Suppressor macrophage treated with lipopolysaccharide for 4 hours (primary cell): ENCODE measurements at places on chromosomes 12 and 14.

- no peak for DNase-seq
Observed at GRCh38 chr12:879641-880040, 69.9 kb downstream of the RAD52 start.

GRCh38 chr12:99388671-99389195, 258.8 kb upstream of the GARIN6 start:
- no peak for DNase-seq

DNA sequence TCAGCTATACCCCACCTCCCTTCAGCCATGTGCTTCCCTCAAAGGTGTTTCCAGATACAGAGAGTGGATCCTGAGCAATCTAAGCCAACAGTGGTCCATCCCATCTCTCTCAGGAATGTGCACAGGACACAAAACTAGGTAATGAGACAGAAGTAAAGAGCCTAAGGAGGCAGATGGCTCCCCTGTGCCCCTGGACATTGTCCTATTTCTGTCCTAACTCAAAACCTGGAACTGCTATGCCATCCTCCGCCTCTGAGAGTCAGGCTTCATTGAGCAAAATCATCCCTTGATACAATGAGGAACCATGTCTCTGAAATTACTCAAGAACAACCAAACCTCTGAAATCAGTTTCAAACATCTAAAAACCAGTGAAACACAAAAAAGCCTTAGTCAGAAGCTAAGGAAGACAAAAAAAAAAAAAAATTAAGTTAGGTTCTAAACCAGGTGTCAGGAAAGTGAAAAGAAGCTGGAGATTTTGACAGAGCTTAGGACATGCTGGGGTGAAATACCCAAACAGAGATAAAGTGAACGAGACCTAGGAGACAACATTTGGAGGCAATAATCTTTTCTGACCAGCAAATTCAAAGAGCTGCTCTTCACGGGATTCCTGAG, 200.3 kb upstream of the PLEKHG7 start:
- peak; percentile 57 for DNase-seq

DNA sequence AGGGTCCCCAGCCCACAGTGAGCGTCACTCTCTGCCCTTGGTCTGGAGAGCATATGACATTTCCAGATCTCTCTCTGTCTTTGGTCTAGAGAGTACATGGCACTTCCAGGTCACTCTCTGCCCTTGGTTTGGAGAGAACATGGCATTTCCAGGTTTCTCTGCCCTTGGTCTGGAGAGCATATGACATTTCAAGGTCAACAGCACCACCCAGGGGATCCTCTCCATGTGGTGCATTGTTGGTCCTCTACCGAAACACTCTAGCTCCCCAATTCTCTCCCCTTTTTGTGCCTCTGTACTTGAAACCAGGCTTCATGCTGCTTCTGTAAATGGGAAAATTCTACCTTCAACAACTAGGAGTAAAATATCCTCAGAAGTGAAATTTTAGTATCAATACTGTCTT, 399.4 kb downstream of the NELL2 start:
- no peak for DNase-seq

GRCh38 chr12:76519538-76519937, 40.0 kb downstream of the OSBPL8 start:
- no peak for DNase-seq

DNA sequence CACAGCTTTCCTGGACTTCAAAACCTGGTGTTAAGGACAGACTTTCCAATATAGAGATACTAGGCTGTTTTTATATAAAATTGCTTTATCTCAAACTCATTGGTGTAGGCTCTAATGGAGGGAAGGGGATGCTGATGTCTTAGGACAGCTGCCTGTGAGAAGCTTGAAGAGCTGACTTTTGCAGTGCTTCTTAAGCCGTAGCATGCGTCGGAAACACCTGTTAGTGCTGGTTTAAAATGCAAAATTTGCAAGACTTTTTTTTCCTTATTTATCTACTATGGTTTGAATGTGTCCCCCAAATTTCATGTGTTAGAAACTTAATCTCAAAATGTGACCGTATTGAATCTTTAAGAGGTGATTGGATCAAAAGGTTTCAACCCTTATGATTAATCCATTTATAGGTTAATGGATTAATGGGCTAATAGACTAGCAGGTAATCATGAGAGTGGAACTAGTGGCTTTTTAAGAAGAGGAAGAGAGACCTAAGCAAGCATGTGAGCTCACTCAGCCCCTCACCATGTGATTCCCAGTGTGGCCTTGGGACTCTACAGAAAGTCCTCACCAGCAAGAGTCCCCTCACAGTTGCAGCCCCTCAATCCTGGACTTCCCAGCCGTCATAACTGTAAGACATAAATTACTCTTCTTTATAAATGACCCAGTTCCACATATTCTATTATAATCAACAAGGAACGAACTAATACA, 60.9 kb upstream of the FUT8 start:
- no peak for DNase-seq

- peak; percentile 50 for DNase-seq
Observed at GRCh38 chr14:73753124-73753886, 39.1 kb upstream of the PNMA1 start.

DNA sequence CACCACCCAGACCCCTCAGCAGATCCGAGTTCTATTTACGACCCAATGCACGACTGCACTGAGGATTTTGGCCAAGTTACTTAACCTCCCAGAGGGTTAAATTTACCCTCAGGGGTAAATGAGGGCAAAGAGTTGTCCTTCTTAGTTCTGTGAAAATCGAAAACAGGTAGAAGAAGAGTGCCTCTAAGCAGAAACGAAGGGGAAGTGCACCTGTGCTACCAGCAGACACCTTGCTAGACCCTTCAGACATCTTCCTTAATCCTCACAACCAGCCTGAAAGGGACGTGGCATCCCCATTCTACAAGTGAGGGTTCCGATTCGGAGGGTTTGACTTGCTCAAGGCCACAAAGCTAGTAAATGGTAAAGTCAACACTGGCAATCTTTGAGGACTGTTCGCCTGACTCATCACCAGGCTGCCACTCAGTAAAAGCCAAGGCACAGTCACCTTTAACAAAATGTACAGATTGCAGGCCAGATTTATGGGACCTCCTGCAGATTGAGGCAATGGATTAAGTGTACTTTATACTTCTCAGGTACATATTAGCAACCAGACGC, 1.6 kb downstream of the GSG1 start:
- peak; percentile 45 for DNase-seq

GRCh38 chr14:68104518-68104917, 284.9 kb downstream of the RAD51B start:
- no peak for DNase-seq

- DNase-seq, result peak; percentile 88
Observed at GRCh38 chr14:23929822-23930294, 23.7 kb upstream of the DHRS4 start.

GRCh38 chr12:75884465-75884985, 147.1 kb downstream of the PHLDA1 start:
- DNase-seq, result no peak

GRCh38 chr12:49990273-49990672, 17.5 kb downstream of the AQP6 start:
- DNase-seq, result peak; percentile 82

DNA sequence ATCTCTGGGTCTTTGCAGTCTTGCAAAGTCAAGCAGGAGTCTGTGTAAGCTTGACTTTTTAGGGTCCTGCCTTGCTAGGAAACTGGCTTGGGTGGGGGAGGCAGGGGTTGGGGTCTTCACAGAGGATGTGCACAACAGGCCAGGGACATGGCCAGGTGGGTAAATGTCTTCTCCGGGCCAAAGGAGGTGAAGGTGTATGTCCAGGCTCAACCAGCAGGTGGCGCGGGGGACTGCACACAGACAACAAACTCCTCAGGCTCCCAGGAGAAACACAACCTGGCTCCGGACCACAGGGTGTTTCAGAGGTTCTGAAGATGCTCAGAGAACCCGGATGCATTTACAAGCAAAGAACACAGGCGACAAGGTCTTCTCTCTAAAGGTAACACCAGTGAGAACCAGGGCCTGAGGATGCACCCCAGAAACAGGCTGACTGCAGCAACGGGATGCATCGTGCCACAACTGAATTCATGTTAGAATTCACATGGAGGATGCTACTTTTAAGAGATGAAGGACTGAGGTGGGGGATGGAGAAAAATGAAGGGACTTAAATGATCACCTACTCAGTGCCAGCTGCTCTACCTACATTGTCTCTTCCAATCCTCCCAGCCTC, 56.0 kb downstream of the PLEKHG3 start:
- DNase-seq, result peak; percentile 58

GRCh38 chr12:12350868-12351463, 924 bp upstream of the MANSC1 start:
- no peak for DNase-seq

- DNase-seq, result no peak
Observed at GRCh38 chr12:108301346-108301745, 37.8 kb downstream of the CMKLR1 start.

DNA sequence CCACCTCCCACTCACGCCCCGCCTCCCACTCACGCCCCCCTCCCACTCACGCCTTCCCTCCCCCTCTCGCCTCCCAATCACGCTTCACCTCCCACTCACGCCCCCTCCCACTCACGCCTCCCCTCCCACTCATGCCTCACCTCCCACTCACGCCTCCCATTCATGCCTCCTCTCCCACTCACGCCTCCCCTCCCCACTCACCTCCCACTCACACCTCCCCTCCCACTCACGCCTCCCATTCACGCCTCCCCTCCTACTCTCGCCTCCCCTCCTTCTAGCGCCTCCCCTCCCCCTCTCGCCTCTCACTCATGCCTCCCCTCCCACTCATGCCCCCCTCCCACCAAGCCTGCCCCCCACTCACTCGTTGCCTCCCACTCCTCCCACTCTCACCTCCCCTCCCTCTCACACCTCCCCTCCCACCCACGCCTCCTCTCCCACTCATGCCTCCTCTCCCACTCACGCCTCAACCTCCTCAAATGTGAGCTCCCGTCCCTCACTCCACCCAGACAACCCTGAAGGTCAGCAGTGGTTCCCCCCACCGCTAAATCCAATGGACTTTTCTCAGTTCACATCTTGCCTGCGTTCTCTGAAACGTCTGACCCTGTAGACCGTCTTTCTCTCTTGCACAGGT, 39.8 kb downstream of the TMEM63C start:
- DNase-seq, result no peak

- DNase-seq, result no peak
Observed at GRCh38 chr14:47302121-47302520, 373.3 kb downstream of the MDGA2 start.

GRCh38 chr12:100520048-100520769, 46.5 kb downstream of the NR1H4 start:
- DNase-seq, result no peak

- DNase-seq, result no peak
Observed at GRCh38 chr14:77061630-77062257, 33.2 kb upstream of the IRF2BPL start.

GRCh38 chr12:89634508-89634907, 74.1 kb downstream of the ATP2B1 start:
- DNase-seq, result no peak

GRCh38 chr14:92339426-92339825, 16.5 kb downstream of the SLC24A4 start:
- DNase-seq, result no peak

DNA sequence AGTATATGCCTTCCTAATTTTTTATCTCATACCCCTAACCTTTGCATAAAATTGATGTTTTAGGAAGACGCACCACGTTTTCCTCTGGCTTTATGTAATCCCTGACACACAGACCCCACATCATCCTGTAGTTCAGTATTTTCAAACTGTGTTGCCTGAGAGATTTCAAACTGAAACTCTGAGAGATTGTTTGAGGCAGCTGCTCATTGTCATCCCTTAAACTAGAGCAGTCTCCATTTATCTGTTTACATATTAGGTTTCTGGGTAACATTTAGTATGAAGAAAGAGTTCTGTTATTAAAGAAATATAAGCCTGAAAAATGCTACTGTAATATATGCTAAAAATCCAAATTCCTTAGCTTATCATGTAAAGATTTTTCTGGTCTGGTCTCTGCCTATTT, 24.3 kb downstream of the MNAT1 start:
- no peak for DNase-seq

- DNase-seq, result no peak
Observed at GRCh38 chr12:124605883-124606774, 38.7 kb upstream of the NCOR2 start.

GRCh38 chr12:100268835-100269564, 2.0 kb downstream of the SCYL2 start:
- peak; percentile 26 for DNase-seq

GRCh38 chr14:51938137-51938536, 51.2 kb upstream of the RTRAF start:
- no peak for DNase-seq

DNA sequence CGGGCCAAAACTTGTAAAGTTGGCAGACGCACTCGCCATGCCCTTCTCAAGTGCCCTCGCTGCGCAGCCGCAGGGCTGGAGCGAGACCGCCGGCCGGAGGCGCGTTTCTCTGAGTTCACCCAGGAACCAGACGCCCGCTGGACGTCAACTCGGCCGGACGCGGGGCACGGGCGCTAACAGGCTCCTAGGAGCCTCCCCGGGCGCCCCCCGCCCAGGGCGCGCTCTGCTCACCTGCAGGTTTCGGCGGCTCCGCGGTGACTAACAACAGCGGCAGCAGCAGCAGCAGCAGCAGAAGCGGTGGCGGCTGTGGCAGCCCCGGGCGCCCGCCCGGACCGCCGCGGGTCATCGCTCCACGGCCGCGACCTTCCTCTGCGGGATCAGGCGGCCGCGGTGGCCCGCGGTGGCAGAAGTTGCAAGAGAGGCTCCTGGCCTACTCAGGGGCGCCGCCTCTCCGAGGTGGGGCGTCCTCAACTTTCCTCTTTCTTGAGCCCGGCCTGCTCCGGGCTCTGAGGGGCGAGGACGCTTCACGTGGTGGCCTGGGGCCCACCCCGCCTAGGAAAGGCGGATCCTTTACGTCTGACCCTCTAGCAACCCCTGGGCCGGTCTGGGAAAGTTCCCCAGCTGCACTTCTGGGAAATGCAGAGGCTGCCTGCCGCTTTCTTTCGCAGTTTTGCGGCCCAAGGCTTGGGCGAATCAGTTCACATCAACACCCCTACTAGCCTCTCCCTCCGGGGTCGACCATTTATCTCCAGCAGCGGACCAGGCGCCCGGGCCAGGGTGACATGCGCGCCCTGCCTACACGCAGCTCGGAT, at the start of gene PLBD1:
Gene PLBD1, minus strand, starts transcription at position 533 of the 812 bp plus-strand sequence. Its CDS starts 187 bp downstream, at position 346.
- DNase-seq, result peak; percentile 74

GRCh38 chr12:67649570-67650387, 1.2 kb downstream of the DYRK2 start:
- peak; percentile 46 for DNase-seq

GRCh38 chr12:131353376-131353775, 357.5 kb upstream of the SFSWAP start:
- no peak for DNase-seq

- no peak for DNase-seq
Observed at GRCh38 chr12:22335794-22336166, 1.3 kb upstream of the ST8SIA1 start.

GRCh38 chr14:70239802-70240201, 51.1 kb upstream of the SLC8A3 start:
- no peak for DNase-seq

DNA sequence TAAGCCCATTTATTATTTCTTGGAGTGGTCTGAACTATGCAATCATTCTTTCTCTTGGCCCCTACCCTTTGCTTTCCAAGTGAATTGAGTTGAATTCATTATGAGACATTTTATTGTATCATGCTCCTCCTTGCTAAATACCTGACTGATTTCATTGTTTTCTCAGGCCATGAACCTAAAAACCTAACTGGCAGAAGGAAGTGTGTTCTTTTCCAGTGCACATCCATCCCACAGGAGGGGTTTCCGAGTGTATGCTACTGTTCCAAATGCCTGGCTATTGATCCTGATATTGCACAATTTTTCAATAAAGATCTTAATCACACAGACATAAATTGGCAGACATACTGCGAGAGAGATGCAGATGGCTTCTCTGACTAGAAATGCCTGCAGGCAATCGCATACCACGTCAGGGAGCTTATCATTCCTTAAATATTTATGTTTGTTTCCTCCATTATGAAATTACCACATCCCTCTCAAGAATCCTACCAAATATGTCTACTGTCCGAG, 162.2 kb upstream of the EGLN3 start:
- DNase-seq, result no peak

GRCh38 chr14:72553161-72553560, 340.7 kb downstream of the DPF3 start:
- no peak for DNase-seq
